Renal cortical epithelial cell (primary cell): ENCODE measurements at places on chromosomes 12 and 14. TPM values are rescaled to one million over a fixed set of nuclear protein-coding genes. Genes with fewer than 3 reads are reported as not detected.

CPM gene
- total RNA-seq, result 90.3 and 219 TPM in 2 replicates

DNA sequence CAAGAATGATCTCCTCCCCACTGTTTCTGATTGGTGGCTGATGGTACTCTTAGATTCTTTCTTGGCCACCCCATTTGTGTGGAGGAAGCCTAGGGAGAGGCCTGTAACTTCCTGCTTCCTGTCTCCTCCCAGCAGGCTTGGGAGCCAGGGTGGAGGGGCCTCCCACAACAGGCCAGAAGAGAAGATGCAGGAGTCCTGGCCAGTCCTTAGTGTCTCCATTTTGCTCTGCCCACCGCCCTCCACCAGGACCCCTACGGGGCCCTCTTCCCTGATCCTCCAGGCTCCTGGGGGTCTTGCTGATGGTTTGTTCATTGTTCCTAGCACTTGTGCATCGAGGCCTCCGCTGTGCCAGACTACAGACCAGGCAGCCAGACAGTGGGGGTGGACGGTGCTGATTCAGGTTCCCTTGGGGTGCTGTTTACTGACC lies 6.8 kb downstream of the TSPAN9 start:
- DNase-seq, result no peak

PCNX1 gene
- total RNA-seq, result 40.1 and 69.0 TPM in 2 replicates

GRCh38 chr14:61578745-61579144 lies 116.6 kb upstream of the HIF1A start:
- no peak for DNase-seq

DNA sequence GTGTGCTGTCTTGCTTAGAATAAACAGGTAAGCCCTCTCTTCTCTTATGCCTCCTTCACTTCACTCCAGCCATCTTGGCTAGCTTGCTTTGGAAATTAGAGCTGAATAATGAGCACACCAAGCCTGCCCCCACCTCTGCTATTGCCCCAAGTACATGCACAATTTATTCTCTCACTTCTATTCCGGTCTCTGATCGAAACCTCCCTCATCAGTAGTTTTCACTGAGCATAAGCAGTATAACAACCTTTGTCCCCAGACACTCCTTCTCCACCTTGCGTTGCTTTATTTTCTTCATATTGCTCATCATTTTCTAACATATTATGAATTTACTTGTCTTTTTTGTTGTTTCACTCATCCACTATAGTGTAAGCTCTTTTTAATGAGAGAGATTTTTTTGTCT lies 253.4 kb downstream of the GXYLT1 start:
- no peak for DNase-seq

DNA sequence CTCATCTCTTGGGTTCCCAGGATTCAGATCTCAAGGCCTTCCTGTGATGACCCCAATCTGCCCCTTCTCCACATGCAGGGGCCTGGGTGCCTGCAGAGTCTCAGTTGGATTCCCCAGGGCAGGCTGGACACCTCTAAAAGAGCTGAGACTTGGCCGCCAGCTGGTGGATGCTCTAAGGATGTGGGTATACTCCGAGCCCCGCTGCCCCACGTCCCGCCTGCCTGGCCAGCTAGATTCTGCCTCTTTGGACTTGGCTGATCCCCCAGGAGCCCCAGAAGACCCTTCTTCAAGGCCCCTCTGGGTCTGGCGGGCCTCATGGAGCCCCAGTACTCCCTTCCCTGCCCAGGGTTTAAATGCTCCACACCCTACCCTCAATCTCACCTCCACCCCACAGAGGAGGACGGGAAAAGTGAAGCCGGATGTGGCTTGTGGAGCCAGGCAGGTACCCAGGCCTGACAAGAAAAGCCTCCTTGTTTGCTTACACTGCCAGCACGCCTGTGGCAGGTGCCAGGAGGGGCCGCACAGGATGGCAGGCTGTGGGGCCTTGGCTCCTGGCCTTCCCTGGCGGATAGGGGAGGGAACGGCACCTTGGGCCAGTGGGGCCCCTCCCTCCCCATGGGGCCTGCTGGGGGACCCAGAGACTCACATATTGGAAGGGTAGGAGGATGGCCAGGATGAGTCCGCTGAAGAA lies 15.1 kb downstream of the FAIM2 start:
- no peak for DNase-seq

CLEC2A gene
- not detected in 2 replicates for total RNA-seq

GRCh38 chr14:103538291-103539055 lies 9.5 kb downstream of the TRMT61A start:
- DNase-seq, result no peak

DNA sequence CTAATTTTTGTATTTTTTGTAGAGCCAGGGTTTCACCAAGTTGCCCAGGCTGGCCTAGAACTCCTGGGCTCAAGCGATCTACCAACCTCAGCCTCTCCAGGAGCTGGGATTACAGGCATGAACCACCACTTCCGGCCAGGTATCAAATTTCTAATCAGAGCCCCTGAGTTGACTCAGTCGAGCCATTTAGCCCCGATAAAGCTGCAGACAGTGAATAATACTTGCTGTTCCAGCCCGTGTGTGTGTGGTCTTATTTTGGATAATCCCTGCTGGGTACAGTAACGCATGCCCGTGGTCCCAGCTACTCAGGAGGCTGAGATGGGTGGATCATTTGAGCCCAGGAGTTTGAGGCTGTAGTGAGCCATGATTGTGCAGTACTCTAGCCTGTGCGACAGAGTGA lies 57.0 kb downstream of the TEAD4 start:
- DNase-seq, result no peak

DNA sequence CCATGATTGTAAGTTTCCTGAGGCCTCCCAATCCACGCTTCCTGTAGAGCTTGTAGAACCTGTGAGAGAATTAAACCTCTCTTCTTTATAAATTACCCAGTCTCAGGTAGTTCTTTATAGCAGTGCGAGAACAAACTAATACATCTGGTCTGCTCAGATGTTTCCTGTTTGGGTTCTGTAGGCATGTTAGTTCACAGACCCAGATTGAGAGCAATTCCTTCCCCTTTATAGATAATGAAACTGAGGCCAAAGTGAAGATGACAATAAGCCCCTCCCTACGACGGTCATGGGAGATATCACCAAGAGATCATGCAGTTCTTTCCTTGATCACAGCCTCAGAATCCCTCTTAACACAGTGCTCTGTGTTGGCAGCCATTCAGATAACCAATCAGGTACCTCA lies 76.5 kb upstream of the CLMN start:
- no peak for DNase-seq

LARP4 gene
- 34.7 and 61.2 TPM in 2 replicates for total RNA-seq

SAMD15 gene
- total RNA-seq, result 2.3 and 12.9 TPM in 2 replicates

GRCh38 chr12:79776111-79776510 lies 85.3 kb upstream of the PAWR start:
- DNase-seq, result peak; percentile 62

DNA sequence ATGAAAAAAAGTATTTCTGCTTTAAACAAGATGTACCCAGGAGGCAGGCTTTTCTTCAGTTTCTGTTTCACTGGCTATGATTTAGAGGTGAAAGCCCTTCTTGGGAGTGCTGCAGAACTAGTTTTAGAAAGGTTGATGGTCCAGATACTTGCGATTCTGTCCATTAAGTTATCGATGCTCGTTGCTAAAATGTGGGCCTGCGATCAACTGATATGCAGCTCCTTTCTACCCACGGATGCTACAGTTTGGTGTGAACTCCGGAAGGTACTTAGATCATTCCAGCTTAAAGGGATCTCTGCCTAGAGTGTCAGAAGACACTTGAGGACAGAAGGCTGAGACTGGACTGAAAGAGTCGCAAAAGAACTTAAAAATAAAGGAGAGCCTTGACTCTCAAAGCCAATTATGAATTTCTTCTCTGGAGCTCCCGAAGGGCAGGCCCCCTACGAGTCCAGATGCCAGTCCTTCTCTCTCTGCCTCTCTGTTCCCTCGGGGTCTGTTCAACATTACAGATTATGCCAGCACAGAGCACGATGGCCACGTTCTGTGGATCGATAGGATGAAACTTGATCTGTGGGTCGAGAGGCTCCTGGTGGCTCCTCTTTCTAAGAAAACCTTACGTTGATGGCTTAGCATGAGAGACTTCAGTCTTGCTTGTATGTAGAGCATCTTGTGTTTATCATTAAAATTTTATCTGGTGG lies 40.0 kb downstream of the FBXW8 start:
- no peak for DNase-seq

GRCh38 chr14:21978184-21978998 lies 304.8 kb upstream of the OR4E1 start:
- DNase-seq, result peak; percentile 19
